GF-D8 (cell line): ENCODE measurements at places on chromosomes 2 and 18.

GRCh38 chr2:5877360-5877759 is 185.2 kb downstream of the SOX11 start:
- DNase-seq: no peak

DNA sequence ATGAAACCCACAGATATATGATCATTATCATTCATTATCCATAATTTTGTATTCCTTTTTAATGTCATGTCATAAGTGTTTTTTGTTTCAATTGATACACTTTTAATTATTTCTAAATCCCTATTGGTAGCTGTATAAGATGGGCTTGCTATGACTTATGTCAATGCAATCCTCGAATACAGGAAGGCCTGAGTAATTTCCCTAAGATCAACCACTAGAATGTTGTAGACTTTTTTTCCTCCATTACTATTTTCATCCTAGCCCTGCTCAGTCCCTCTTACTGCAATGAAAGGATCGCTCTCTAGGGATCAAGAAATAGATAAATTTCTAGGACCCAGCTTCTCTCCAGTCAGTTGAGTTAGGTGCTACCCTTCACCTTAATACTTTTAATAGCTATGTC is 186.3 kb downstream of the KCNE4 start:
- DNase-seq: no peak

GRCh38 chr2:86624267-86624547 is 542 bp upstream of the RNF103 start:
- no peak for DNase-seq

GRCh38 chr2:46849046-46849715 is 66.4 kb downstream of the MCFD2 start:
- DNase-seq: no peak

- DNase-seq: no peak
Observed at GRCh38 chr2:98460573-98461497, 16.2 kb downstream of the INPP4A start.

DNA sequence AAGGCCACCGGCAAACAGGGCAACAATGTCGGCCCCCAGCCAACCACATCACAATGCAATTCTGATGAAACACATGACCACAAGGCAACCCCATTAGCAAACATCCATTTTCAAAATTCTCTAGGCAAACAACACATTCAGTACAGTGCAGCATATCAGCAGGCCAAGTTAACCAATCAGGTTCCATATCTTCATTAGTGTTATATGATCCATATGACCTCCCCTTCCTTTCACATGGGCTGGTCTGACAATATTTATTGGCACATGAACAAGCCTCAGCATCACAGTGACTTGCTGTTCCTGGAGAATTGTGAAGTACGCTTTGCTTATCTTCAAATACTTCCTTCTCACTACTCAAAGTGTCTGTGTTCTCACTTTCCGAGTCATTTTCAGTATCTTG is 19.8 kb downstream of the RNF103 start:
- no peak for DNase-seq

DNA sequence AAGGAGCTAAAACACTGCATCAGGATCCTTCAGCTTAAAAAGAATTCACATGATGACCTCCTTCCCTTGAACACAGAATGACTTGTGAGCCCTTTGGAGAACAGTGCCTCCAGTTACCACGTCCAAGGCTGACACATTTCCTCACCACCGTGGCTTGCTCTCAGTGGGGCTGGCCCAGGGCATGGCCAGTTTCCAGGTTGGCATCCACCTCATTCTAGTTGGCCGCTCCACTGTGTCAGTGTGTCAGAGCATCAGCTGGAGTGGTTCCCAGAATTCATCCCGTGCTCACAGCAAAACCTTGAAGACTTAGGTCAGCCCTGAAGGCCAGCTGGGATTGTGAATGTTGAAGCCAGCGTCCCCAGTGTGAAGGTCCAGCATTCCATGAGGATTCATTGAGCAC is 158.5 kb downstream of the INSIG2 start:
- no peak for DNase-seq

DNA sequence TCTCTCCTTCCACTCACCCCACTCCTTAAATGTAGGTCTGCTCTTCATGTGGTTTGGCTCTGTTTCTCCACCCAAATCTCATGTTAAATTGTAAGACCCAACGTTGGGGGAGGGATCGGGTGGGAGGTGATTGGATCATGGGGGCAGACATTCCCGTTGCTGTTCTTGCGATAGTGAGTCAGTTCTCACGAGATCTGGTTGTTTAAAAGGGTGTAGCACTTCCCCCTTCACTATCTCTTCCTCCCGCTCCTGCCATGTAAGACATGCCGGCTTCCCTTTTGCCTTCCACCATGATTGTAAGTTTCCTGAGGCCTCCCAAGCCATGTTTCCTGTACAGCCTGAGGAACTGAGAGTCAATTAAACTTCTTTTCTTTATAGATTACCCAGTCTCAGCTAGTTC is 1044.5 kb upstream of the POU3F3 start:
- no peak for DNase-seq

GRCh38 chr2:45342-46130 is 769 bp downstream of the FAM110C start:
- DNase-seq: no peak

DNA sequence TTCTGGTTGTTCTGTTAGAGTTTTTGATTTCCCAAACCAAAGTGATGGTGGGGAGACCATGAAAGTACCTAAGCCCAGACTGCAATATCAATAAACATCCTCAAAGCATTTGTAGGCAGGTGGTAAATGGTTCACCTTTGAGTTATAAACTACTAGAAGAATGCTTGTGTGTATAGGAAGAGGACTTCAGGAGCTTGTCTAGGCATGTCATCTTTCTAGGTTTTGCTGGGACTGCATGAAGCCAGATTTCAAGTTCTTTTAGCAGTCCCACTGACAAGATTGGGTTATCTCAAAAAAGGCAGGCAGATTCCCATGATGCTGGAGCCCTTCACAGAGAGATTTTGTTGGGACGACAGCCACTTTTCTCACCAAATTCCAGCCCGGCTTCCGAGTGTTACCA is 135.3 kb downstream of the KCNE4 start:
- no peak for DNase-seq

DNA sequence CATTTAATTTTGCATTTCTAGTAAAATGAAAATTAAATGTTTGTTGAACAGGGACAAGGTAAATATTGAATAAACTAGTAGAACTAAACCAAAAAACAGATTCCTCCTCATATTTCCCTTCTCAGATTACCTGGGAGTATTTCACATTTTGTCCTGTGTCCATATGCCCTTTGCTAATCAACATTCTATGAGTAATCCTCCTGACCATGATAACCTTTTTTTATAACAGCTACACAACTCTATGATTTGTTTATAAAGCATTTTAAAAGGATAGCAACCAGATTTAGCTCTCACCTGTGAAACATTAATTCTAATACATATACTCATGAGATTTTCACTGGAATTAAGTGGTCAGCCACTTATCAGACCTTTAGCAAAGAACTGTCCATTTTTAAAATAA is 7.1 kb upstream of the DSG2 start:
- DNase-seq: no peak

DNA sequence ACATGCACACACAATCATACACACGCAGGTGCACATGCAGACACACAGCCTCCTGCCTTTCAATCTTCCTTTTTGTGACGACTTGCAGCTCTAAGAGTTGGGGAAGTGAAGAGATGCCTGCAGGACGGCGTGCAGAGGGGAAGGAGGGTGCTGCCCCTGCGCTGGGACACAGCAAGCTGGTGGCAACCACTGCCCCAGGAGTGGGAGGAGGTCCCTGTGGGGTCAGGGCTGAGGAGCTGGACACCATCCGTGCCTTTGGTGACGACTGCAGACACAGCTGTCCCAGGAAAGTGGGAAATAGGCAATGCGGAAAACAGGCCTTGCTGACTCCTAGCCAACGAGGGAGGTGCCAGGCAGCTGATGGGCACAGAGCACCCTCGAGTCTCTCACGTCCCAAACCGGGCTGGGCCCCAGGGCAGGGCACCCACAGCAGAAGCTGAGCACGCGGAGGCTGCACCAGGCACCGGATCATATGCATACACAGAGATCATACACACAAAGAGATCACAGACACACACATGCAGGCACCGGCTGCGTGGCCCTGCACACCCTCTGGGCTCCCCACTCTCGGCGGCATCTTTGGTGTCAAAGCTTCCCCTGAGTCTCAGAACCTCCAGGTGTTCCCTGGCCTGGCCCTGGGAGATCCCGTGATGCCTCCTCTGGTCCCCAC is 146.1 kb downstream of the PXDN start:
- DNase-seq: no peak

GRCh38 chr2:185857691-185858090 is 119.1 kb downstream of the FSIP2 start:
- no peak for DNase-seq

DNA sequence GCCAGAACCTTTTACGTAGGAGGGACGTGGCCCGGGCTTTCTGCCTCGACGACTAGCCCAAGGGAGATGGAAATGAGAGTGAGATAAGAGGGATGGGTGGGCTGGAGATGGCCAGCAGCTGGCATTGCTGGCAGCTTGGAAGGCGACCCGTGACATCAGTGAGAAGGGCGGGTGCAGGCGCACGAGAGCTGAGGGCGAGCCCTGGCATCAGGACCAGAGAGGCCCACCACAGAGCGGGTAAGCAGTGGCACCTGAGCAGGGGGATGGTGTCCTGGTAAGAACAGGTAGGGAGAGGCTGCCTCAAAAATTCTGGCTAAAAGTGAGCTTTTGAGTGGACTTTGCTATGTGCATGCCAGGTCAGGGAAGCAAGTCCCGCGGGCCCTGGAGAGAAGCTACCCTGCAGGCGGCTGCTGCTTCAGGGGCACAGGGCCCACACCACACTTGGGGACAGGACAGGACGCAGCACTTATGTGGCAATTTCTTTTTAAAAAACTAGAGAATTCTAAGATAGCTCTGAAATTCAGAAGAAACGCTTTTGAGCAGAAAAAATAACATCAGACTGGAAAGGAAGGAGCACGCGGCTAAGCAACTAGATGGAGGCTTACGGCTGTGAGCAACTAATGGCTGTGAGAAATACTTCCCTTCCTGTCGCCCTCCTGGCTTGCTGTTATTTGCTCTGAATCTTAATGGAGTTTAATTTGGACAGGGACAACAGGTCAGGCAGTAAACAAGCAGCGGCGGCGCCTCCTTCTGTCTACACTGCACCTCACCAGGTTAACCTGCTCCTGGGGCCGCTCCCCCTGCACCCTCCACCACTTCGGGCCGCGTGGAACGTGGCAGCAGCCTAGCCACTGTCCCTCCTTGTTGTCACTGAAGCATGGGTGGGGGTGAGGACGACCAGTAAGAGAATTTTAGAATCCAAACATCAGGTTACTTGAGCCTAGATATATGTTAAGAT is 20.5 kb downstream of the THAP4 start:
- no peak for DNase-seq

GRCh38 chr2:175366815-175367214 is 185.3 kb upstream of the ATP5MC3 start:
- no peak for DNase-seq

DNA sequence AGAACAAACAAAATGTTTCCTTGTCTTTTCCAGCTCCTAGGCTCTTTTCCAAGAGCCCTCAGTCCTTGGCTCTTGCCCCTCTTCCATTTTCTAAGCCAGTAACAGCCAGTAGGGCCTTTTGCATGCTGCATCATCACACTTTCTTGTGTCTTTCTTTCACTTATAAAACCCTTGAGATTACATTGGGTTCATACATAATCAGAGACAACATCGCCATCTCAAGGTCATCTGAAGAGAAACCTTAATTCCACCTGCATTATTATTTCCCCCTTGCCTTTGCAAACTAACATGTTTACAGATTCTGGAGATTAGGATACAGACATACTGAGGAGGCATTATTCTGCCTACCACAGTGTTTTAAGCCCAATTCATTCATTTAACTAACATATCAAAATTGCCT is 697.3 kb downstream of the TRIB2 start:
- DNase-seq: no peak

DNA sequence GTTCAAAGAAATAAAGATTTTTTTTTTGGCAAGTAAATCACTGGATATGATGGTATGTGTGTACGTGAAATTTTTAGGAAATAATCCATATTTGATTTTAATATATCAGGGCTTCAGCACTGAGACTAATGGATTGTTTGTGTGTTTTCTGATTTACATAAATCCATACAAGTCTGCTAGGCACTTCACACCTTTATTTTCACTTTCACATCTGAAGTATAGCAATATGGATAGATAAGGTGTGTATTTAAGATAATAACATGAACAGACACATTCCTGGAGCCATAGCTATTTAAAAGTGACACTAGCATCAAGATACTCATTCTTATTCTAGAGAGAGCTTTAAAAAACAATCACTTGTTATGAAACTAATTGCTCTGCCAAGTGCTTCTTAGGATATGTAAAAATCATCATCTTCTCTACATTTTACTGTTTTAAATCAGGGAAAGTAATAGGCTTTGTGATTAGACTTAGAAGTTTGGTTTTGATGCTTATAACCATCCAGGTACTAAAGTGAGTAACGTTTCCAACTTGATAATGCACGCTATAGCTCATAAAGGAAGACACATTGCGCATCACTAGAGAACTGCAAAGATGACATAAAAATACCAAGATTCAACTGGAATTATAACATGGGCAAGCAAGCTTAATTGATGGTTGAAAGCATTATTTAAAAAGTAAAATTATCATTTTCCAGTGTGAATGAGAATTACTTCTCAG is 208.9 kb downstream of the ZEB2 start:
- DNase-seq: no peak

GRCh38 chr2:152542995-152543481 is 174.2 kb downstream of the PRPF40A start:
- DNase-seq: no peak

DNA sequence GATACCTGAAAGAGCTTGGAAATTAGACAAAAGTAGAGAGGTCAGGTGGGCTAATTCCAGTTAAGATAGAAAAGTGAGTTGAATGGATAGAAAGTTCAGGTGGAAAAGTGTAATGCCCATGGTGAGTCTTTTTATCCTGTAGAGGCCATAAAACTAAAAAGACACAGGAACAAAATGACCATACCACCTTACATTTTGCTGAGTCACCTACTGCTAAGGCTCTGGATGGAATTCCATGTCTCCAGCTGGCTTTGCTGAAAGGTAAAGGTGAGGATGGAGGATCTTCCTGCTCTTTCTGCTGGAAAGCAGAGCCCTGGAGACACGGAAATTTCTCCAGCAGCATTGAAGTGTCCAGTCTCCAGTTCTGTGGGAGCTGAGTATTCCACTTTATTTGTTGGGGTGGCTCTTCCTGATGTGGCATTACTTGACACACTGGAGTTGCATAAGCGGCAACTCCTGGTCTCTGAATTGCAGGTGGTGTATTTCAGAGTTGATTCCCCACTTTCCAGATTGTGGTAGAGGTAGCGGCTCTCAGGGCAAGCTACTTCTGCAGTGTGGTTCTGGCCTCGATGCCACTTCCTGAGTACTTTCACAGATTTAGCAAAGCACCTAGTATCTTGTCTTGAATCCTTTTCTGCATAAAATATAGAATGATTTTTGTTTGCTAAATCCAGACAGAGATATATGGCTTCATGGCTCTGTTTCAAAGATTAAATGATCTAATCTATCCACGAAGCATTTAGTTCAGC is 10.7 kb downstream of the IL1RL2 start:
- DNase-seq: no peak
